ENCODE measurements at places on chromosomes 3 and 15. TPM values are rescaled to one million over a fixed set of nuclear protein-coding genes. Genes with fewer than 3 reads are reported as not detected.

The C15orf62 gene
- total RNA-seq = 0.07 TPM

The MLF1 gene
- total RNA-seq = 24.4 TPM

The IL5RA gene
- not detected for total RNA-seq

The MORC1 gene
- total RNA-seq = not detected

The DCLK3 gene
- total RNA-seq = 0.01 TPM

The PFN2 gene
- total RNA-seq = 153 TPM

The ANO10 gene
- 20.6 TPM for total RNA-seq

The CD200R1 gene
- 0.14 TPM for total RNA-seq

The PROK2 gene
- total RNA-seq = not detected

The TMED3 gene
- 198 TPM for total RNA-seq

The FSD2 gene
- not detected for total RNA-seq

The PROS1 gene
- total RNA-seq = 8.0 TPM

The BFSP2 gene
- total RNA-seq = not detected

The KLF15 gene
- total RNA-seq = 0.08 TPM

The NDN gene
- 0.08 TPM for total RNA-seq

The GPR27 gene
- total RNA-seq = 3.1 TPM

The CLDN16 gene
- total RNA-seq = not detected

The GPR62 gene
- not detected for total RNA-seq

The BUB1B gene
- total RNA-seq = 32.9 TPM

The GRK7 gene
- not detected for total RNA-seq

The HGD gene
- total RNA-seq = 14.2 TPM

The BNC1 gene
- total RNA-seq = 0.47 TPM

The NIPA2 gene
- total RNA-seq = 115 TPM

The FANCD2OS gene
- total RNA-seq = not detected

The NAALADL2 gene
- total RNA-seq = 0.23 TPM

The TEX55 gene
- not detected for total RNA-seq

The SEMA6D gene
- total RNA-seq = not detected

The LINGO1 gene
- 8.5 TPM for total RNA-seq

The CSK gene
- 66.3 TPM for total RNA-seq

The PSTPIP1 gene
- total RNA-seq = not detected

Data from A549 treated with CORT108297 at 1 μM for 4 hours (cell line).